ENCODE measurements at places on chromosomes 12 and 14.

GRCh38 chr12:16608946-16609539 is 3.1 kb upstream of the LMO3 start:
- no peak for DNase-seq

DNA sequence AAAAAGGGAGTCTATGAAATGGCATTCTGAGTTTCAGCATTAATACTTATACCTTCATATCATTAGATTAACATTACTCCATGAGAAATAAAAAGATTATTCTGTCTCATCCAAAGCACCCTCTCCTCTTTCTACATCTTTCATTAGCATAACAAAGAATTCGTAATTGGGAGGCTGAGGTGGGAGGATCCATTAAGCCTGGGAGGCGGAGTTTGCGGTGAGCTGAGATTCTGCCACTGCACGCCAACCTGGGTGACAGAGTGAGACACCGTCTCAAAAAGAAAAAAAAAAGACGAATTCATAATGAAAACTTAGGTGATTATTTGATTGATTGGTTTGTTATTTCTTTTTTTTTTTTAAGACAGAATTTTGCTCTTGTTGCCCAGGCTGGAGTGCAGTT is 1.8 kb upstream of the CDK17 start:
- no peak for DNase-seq

- DNase-seq, result no peak
These were observed 59.7 kb downstream of the GTF2A1 start for GRCh38 chr14:81161088-81161487.

GRCh38 chr14:53840444-53840843 is 116.2 kb downstream of the BMP4 start:
- DNase-seq, result no peak

- DNase-seq, result no peak
These were observed 91.7 kb upstream of the BCAT1 start for GRCh38 chr12:25040593-25040992.

DNA sequence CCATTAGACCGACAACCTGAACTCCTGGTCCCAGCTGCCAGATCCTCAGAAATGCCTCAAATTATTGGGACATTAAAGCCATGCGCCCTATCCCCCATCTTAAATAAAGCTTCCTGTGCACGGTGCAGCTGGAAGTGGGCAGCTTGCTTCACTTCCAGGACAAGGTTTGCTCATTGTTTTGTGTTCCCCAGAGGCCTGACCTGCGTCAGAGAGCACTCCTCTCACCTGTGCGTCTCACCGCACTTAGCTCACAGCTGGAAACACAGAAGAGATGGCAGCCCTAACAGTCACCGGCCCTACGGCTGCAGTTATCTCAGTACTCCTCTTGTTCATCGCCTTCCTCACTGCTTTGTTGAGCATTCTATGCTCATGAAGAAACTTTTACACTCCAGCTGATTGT is 135.5 kb downstream of the ANO2 start:
- DNase-seq, result no peak

DNA sequence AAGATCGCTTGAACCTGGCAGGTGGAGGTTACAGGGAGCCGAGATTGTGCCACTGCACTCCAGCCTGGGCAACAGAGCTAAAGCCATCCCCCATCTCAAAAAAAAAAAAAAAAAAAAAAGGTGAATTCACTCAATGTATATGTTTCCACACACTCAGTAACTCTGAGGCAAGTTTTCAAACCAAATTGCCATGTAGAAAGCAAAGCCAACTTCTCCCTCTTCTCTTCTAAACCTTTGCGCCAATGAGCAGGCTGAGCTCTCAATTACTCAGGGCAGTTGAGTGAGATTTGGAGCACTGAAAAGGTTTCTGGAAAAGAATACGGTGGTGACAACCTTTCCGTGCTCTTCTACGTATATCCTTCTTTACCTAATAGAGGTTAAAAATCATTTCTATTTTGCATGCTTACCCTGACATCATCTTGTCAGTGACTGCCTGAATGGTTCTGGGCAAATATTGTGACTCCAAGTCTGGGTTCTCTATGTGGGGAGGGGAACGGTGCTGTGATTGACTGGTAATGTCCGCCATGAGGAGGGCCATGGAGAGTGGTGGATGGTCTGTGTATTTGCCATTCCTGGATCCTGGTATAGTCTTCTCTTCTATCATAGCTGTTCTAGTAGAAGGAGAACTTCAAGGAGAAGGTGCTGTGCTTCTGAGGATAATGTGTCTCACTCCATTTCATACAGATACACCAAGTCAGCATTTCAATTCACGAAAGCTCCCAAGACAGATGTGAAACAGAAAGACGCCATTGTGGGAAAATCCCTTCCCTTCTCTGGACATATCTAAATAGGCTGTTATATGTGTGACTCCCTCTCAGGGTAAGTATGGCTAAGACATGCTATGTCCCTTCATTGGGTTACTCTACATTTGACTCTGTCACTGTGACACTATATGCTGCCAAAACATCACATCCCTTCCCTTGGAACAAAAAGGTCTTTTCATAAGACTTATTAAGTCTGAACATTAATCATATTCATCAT is 46.2 kb upstream of the MED13L start:
- DNase-seq, result no peak

GRCh38 chr14:74882103-74882920 is 596 bp downstream of the DLST start:
- peak; percentile 58 for DNase-seq

GRCh38 chr12:110234331-110234751 is 46.7 kb upstream of the ATP2A2 start:
- no peak for DNase-seq

DNA sequence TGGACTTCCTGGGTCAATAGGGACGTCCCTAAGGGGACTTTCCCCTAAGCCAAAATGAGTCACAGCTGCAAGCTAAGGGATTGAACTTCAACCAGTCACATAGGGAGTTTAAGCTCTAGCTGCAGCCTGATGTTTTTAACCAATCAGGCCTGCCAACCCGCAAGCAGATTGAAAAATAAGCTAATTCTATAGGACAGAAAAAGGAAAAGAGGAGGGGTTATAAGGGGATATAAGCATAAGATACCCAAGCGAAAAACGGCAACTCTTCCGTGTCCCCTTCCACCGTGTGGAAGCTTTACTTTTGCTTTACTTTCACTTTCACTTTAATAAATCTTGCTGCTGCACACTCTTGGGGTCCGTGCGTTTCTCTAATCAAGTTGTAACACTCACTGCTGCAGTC is 24.4 kb downstream of the ATP23 start:
- no peak for DNase-seq

DNA sequence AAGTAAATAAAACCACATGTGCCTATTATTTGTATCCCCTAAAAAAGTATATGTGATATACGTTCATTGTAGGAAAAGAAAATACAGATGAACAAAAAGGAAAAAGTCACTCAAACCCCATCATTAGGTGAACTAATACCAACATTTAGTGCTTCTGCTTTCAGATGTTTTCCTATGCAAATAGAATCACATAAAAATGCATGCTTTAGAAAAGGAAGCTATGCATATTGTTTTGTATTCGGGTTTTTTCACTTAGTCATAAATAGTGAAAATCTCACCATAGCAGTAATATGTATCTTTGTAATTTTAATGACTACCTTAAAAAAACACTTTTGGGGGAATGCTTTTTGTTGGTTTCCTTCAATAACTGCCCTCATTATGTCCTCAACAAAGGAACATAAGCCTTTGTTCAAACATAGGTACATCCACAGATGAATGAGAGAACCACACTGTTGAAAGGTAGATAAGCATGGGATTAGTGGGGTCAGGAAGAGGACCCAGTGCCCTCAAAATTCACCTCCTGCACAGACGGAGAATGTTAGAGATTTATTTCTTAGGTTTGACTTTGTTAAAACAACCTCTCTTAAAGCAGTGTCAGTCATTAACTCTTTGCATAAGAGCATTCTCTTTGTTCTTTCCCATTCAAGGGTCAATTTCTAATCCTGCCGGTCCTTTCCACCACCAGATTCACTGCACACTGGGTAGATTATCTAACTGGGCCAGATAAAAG is 6.5 kb downstream of the AMDHD1 start:
- no peak for DNase-seq

GRCh38 chr14:77589099-77589498 is 27.3 kb downstream of the SPTLC2 start:
- no peak for DNase-seq

DNA sequence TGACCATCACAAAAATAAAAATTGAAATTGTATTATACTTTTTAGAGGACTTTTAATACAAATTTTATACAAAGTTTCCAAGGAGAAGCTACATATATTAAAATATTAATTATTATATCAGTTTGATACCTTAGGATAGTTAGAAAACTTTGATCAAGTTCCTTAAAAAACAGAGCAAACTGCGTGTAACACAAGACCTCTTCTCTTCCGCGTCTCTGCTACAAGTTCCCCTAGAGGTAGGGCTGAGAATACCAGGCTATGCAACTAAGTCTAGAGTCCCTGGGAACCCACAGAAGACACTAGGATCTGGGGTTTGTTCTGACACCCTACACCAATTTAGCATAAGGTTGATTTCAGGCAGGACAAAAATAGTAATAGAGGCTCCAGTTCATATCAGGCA is 319.0 kb downstream of the FOXG1 start:
- no peak for DNase-seq

DNA sequence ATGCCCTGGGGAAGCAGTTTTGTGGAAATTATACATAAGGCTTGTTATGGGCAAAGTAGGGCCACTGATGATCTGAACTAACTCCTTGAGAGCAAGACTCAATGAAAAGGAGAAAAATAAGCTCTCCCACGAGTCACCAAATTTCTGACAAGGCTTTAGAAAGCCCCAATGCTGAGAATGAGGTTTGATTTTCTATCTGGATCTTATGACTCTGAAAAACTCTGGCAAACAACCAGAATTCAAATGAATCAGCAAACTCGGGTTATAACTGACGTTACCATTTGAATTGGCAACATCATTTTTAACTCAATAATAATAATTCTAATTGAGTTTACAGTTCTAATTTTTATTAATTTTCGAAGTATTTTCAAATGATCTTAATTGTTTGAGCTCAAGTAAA is 79.1 kb downstream of the KCNK10 start:
- DNase-seq, result no peak

DNA sequence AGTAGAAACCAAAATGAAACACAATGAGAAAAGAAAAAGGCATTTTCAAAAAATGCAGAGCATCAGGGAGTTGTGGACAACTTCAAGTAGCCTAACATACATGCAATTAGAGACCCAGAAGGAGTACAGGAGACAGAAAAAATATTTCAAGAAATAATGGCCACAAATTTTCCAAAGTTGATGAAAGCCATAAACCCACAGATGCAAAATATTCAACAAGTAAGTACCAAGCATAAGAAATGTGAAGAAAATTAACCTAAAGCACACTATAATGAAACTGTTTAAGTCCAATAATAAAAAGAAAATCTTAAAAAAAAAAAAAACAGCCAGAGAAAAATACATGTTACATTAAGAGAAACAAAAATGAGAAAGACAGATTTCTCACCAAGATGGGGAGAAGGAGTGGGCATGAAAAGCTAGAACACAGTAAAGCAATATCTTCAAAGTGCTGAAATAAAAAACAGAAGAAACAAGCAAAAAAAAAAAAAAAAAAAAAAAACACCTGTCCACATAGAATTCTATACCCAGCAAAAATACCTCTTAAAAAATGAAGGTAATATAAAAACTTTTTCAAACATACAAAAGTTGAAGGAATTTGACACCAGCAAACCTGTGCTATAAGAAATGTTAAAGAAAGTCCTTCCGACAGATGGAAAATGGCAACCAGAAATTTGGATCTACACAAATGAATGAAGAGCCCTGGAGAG is 77.1 kb downstream of the PRKAB1 start:
- no peak for DNase-seq

GRCh38 chr12:54016478-54016964 is 7.7 kb downstream of the HOXC8 start:
- DNase-seq, result no peak

GRCh38 chr14:38524636-38525509 is 269.0 kb upstream of the CLEC14A start:
- DNase-seq, result no peak

DNA sequence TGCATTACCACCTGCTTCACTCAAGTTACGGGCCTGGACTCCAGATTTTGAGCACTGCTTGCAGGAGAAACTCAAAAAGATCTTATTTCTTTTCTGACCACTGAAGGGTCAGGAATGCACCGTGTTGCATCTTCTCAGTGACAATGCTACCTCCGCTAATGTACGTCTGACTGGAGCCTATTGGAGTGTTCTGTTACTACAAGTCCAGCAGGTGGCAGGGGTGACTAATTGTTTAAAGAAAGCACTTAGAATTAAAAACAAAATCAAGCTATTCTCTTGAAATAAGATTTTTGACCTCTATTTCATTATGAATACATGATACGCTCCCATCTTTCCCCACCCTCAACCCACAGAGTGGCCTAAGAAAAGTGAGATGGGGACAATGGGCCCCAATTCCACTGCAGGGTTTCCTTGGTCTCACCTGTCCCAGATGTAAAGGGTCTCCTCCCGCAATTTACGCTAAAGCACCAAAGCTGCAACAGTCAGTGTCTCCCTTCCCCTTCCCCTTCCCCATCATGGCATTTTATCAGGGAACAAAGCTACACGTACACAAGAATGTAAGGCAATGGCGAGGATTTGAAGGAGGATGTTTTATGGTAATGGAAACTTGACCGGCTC is 2.2 kb downstream of the TBPL2 start:
- DNase-seq, result no peak

GRCh38 chr12:25728056-25728595 is 175.0 kb upstream of the LMNTD1 start:
- no peak for DNase-seq

DNA sequence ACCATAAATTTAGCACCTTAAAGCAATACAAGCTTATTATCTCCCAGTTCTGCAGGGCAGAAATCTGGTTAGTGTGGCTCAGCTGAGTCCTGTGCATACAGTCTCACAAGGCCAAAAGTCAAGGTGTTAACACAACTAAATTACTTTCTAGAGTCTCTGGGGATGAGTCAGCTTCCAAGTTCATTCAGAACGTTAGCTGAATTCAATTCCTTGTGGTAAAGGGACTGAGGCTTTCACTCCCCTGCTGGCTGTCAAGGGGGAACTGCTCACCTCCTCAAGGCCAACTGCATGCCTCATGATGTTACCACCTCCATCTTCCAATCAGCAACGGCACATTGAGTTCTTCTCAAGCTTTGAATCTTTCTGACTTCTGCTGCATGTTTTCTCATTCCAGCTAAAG is 27.6 kb downstream of the EML5 start:
- DNase-seq, result no peak

GRCh38 chr14:46691819-46692218 is 40.2 kb upstream of the RPL10L start:
- no peak for DNase-seq

All from psoas muscle (tissue), 8 donors.